Cerebellum (tissue), 4 donors: ENCODE measurements at places on chromosomes 11 and 22. TPM values are rescaled to one million over a fixed set of nuclear protein-coding genes. Genes with fewer than 3 reads are reported as not detected.

DNA sequence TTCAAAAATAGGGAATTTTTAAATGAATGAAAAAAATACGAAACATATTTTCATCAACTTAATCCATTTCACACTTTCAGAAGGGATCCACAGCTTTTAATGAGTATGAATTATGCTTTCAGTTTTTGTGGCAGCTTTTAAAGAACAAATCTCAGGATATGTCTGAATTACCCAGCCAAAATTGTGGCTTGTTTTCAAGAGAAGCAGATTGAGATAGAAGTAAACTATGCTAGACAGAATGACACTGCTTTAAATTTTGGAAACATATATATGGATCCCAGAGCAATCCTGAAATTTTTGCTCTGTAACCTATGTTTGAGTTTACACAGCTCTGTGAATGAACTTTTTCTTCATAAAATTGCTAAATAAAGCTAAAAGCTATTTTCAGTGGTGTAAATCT, 2.4 kb upstream of the HINFP start:
- DNase-seq = no peak

Gene PAMR1
- total RNA-seq = 2.4 TPM

DNA sequence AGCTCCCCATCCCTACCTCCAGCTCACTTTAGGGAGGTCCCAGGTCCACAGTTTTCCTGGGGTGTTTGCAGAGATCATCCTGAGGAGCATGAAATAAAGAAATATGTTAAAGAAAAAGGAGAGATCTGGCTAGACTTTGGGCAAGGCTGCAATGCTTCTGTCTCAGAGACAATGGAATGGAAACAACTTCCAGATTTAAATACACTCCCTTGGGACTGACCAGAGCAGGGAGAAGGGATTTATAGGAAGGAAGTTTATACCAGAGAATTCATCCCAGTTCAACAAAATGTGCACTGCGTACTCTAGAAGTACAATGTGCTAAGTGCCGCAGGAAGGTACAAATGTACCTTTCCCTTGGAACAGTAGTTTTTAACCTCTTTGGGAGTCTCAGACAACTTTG, 40.4 kb downstream of the ETS1 start:
- no peak for DNase-seq

DNA sequence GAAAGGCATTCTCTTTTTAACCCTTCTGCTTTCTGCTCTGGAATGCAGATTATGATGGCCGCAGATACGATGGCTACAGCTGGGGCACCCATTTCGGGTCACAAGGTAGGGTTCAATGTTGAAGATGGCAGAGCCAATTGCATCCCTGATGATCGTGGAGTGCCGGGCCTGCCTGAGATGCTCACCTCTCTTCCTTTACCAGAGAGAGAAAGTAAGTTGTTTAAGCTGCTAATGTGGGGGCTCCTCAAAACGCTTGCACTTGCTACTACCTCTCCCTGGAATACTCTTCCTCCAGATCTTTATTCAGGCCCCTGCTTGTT, 50.8 kb upstream of the PRDM11 start:
- DNase-seq = no peak

DNA sequence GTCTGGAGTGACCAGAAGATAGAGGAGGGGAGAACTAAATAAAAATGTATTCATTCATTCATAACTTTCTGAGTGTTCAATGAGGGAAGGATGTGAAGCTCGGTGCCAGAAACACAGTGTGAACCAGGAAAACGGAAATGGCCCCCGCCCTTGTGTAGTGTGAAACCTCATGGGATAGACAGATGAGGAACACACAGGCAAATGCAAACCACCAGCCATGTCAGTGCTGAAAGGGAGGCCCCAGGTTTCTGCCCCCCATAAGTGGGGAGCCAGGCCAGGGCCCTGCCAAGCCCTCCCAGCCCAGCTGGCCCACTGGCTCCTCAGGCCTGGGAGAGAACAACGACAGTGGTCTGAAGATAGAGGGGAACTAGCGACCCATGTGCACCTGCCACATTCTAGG, 30.5 kb downstream of the LARGE1 start:
- DNase-seq = no peak

DNA sequence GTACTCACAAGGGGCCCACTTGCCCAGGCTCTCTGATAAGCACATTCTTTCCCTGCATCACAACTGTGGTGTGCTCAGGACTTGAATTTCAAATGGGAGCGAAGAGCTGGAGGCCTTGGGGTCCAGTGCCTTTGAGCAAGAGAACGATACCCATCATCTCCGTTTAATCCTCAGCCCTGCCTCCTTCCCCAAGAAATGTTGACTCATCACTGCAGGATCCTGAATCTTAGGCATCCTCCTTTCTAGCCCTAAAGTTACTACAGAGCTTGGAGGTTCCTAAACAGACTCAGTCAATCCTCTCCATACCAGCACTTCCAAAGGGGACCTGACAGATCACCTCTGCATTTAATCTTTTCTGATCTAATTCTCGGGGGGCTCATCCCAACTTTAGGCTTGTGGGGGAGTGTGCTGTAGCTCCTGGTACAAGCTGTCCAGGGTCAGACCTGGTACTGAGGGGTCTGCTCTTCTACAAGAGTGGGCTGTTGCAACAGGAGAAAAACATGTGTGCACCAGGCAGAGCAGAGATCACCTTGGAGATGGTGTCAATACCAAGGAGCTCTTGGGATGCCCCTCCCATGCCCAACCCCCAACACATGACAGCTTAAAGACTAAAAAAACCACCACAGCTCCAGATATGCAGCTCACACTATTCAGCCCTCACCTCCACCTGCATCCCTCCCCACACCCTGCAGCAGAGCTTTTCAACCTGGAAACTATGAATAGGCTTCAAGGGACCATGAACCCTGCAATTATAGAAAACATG, 3.9 kb upstream of the PRG2 start:
- DNase-seq = no peak

DNA sequence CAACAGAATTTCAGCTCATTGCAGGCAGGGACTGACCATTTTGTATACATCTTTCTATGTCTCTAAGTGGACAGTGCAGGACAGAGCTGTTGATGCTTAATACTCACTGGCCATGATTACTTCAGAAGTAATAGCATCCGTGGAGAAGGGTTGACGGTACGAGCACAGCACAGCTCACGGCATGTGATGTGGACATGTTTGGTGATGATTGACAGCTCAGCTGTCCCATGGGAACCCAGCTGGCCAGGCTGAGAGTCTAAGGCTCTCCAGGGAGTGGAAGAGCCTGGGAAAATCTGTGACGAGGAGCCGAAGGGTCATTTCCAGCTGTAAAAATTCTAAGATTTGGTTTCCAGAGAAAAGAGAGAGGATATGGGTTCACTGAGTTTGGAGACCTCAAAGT, 198.2 kb downstream of the SNX19 start:
- DNase-seq = no peak

Gene ZNF214
- 13.1 TPM for total RNA-seq

GRCh38 chr22:20566420-20567260, 59.2 kb downstream of the MED15 start:
- no peak for DNase-seq

Gene TSPO
- total RNA-seq = 18.4 TPM

DNA sequence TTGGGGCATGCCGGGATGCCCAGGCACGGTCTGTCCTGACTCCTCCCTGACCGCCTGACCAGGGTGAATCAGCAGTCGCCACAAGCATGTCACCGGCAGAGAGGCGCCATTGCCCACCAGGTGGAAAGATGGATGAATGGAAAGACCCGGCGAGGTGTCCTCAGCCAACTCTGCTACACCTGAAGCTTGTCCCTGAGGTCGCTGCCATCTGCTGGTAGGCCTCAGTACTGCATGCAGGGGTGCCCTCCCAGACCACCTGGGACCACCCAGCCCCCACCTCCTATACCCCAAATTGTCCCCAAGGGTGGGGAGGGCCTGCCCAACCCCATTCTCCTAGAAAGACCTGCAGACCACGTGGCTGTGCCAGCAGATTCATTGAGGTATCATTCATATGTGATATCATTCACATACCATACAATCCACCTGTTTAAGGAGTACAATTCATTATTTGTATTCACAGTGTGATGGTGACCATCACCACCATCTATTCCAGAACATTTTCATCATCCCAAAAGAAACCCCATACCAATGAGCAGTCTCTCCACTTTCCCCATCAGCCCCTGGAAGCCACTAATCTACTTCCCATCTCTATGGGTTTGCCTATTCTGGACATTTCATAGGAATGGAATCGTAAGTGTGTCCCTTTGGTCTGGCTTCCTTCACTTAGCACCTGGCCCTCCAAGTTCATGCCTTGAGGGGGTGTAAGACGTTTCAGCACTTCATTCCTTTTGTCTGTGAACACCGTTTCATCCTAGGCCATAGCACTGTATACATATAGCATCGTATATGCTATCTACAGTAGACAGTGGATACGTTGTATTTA, 17.5 kb downstream of the FGF3 start:
- no peak for DNase-seq

Gene SCARF2
- 3.2 TPM for total RNA-seq

- DNase-seq = no peak
These were observed 82.2 kb downstream of the TRAF6 start for GRCh38 chr11:36427876-36428275.

- no peak for DNase-seq
These were observed 269.8 kb upstream of the PDGFD start for GRCh38 chr11:104433751-104434150.

Gene RAB39A
- 24.8 TPM for total RNA-seq

Gene USP35
- total RNA-seq = 14.2 TPM

GRCh38 chr11:95531116-95531515, 258.5 kb downstream of the FAM76B start:
- no peak for DNase-seq

Gene CST6
- total RNA-seq = not detected

DNA sequence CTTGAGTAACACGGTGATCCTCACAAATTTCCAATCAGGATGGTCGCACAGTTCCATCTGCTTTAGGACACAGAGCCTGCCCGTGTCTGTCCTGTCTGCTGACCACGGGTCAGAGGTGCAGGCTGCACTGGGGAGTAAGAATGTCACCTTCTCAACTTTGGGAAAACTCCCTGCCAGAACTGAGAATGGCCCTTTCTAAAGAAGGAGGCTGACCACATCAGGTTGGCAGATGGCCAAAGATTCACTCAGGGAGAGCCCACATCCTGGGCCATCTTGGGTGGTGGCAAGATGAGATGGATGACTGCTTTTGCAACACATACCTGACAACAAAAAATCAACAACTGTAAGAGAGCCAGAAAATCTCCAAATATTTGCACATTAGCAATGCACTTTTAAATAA, 101.9 kb downstream of the IGLL1 start:
- DNase-seq = no peak

Gene PAX6
- 165 TPM for total RNA-seq

DNA sequence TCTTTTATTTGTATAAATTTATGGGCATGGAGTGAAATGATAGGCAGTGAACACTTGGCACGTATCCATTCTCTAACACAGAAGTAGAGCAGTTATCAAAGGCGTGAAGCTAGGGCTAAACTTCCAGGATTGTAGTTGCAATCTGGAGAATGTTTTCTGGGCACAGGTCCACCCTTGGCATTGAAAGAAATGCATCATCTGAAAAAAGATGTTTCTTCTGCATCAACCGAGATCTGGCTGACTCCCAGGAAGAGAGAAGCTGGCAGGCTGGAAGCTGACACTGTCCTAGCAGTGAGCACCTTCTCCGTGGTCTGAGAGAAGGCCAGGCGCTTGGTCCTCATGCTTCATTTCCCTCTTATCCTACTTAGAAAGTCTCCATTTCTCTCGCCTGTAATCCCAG, 600.0 kb downstream of the BRD1 start:
- DNase-seq = no peak

Gene LRRC74B
- total RNA-seq = not detected

DNA sequence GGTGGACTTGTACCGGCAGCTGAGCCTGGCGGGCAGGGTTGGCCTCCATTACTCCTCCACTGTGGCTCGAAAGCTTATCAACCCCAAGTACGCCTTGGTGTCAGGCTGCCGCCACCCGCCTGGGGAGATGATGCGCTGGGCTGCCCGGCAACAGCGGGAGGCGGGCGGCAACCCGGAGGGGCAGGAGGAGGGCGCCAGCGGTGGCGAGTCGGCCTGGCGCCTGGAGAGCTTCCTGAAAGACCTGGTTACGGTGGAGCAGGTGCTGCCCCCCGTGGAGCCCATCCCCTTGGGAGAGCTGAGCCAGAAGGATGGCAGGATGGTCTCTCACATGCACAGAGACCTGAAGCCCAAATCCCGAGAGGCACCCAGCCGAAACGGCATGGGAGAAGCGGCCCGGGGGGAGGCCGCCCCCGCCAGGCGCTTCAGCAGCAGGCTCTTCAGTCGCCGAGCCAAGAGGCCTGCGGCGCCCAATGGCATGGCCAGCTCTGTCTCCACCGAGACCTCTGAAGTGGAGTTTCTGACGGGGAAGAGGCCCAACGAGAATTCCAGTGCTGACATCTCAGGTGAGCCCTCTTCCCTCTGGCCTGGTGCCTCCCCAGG, 26.7 kb downstream of the FAM83F start:
- no peak for DNase-seq

DNA sequence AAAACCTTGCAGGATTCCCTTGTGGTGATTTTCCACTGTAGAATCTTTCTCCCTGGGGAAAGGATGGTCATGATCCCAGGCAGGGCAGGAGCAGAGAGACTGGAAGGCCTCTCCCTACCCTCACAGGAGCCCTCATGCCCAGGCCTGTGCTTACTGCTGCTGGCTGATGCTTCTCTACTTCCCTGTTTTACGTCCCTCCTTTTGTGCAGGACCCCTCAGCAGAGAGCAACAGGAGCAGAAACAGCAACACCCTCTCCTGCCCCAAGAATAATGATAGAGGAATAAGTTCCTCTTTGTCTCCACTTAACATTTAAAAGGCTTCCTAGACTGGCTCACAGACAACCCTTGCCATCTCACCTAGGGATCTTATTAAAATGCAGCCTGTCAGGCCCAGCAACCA, 3.6 kb downstream of the ISX start:
- DNase-seq = no peak

DNA sequence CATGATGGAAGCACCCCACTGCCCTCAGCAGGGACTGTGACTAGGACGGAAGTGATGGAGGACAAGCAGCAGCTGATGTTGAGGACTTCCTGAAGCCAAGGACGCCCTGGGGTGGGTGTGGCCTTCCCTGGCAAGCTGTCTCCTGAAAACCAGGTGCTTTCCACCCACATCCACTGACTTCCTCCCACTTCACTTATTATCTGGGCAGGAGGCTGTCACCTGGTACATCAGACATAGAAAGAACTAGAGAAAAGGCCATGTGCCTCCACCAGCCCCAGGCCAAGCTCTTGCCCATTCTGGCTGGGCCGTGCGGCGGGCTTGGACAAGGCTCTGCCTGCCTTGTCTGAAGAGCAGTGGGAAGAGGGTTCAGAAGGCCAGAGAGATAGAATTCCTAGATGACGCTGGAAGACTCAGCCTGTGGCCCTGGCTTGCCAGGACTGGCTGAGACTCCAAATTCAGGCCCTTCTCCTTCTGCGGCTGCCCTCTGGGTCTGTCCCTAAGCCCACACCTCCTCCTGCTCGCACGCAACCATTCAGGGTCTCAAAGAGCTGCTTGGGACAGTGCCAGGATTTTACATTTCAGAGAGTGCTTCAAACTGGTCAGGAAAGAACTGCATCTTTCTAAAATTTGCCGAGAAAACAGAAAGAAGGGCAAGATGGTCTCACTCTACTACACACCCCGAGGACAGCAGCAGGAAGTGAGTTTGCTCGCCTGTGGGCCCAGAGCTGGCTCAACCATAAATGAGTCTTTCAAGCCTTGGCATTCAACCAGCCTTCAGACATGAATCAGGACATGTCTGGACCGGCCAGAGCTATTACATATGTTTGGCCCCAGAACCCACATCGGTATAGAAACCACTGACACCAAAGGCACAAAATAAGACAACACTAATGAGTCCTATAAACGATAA, 13.3 kb downstream of the ARHGAP1 start:
- DNase-seq = no peak

- no peak for DNase-seq
These were observed 2.2 kb upstream of the SIGIRR start for GRCh38 chr11:416757-417621.

Gene TLCD5
- 14.0 TPM for total RNA-seq

Gene OSM
- total RNA-seq = 0.27 TPM

GRCh38 chr11:61472868-61473267, 35.7 kb upstream of the LRRC10B start:
- no peak for DNase-seq
